Uterus (tissue), 4 donors: ENCODE measurements at places on chromosomes 16 and 17. TPM values are rescaled to one million over a fixed set of nuclear protein-coding genes. Genes with fewer than 3 reads are reported as not detected.

The SPNS3 gene
- total RNA-seq: not detected

DNA sequence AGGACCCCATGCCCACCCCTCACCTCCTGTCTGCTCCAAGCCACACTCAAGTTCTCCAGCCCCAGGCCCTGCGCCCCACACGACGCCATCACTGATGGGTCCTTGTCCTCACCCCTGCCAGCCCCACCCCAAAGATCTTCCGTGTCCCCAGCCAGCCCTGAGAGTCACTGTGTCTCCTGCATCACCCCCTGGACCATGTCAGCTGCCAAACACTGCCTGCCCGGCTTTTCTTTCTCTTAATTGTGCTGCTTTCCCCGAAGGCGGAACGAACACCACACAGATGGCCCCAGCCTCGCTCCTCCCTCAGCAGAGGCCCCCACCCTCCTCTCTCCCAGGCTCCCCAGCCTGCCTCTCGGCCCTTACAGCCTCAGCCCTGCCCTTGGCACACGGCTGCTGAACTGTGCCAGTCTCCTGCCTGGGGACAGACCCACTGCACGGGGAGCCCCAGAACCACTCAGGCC lies 4.8 kb upstream of the GAA start:
- no peaks in the 10 kb centered on the region for H3K36me3 ChIP-seq
- H3K4me1 ChIP-seq: no peaks in the 10 kb centered on the region
- no peaks in the 10 kb centered on the region for H3K27me3 ChIP-seq
- no peak for DNase-seq
- no peak overlapping the region for H3K4me3 ChIP-seq

GRCh38 chr16:53131363-53132071 lies 76.7 kb downstream of the CHD9 start:
- no peaks in the 10 kb centered on the region for H3K36me3 ChIP-seq
- peak overlapping the region; percentile 91 for H3K27ac ChIP-seq
- H3K4me3 ChIP-seq: peak overlapping the region; percentile 80
- H3K27me3 ChIP-seq: no peaks in the 10 kb centered on the region
- DNase-seq: peak; percentile 65

- DNase-seq: no peak
- no peak overlapping the region for H3K4me3 ChIP-seq
- no peaks in the 10 kb centered on the region for H3K36me3 ChIP-seq
- no peaks in the 10 kb centered on the region for H3K27me3 ChIP-seq
- no peaks in the 10 kb centered on the region for H3K4me1 ChIP-seq
These were observed 61.1 kb downstream of the SOCS1 start for GRCh38 chr16:11194913-11195312.

The DNASE1L2 gene
- total RNA-seq: not detected

DNA sequence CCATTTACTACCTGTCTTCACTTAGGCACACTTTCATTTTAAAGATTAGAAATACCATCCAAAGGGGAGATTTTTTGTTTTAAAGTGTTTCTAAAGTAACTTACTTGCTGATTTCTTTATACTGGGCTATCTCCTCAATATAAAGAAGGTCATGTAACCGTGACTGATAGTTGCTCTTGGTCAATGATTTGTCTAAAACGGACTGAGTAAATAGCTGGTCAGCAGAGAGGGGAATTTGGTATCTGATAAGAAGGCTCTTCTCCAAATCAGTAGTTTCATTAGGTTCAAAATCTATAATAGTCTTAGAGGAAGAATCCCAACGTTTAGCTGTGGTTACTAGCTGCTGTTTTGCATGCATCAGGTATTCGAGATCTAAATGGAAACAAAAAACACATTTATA lies 66.4 kb downstream of the HELZ start:
- H3K36me3 ChIP-seq: no peaks in the 10 kb centered on the region
- H3K4me1 ChIP-seq: no peaks in the 10 kb centered on the region
- no peak overlapping the region for H3K27ac ChIP-seq
- DNase-seq: no peak

DNA sequence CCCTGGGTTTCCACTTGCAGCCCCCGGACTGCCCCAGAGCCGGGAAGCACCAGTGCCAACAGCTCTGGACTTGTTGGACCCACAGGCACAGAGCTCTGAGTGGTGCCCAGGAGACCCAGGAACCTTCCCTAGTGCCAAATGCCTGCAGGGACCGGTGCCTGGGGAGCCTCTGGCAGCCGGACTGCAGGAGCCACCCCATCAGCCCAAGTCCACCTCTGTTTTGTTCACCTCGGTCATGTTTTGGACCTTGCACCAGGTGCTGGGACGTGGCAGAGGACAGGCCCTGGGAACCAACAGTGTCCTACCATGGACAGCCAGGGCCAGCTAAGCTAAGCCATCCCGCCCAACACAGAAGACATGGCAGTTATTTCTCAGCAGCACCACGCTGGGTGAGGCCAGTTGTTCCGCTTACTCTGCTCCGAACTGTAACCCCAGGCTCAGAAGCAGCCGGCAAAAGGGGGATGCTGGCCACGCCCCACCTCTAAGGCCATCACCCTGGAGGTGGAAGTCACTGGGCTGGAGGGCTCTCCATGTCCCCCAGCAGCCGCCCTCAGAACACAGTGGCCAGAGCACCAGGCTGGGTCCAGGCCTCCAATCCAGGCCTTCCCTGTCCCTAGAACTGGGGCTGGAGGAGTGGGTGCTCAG lies 79.8 kb downstream of the AMFR start:
- H3K36me3 ChIP-seq: no peaks in the 10 kb centered on the region
- no peak for DNase-seq
- H3K27ac ChIP-seq: no peak overlapping the region
- no peaks in the 10 kb centered on the region for H3K4me1 ChIP-seq
- H3K27me3 ChIP-seq: no peaks in the 10 kb centered on the region

The KRT20 gene
- total RNA-seq: 0.26 TPM

The TBX2 gene
- 40.5 TPM for total RNA-seq

DNA sequence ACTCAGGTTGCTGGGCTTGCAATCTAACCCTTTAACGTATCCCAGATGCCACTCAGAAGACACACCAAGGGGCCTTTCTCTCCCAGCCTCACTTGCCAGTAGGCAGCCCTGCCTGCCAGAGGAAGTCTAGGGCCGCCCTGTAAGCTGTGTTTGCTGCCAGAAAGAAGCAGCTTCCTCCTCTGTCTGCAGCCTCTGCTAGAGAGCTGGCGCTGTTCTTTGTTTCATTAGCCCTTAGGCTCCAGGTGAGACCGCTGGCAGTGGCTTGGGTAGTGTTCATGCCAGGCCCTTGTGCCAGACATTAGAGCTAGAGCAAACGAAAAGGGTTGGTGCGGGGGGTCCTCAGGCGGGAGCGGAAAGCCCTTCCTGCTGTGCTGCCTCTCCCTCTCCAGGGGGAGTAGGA lies 8.9 kb downstream of the CTRL start:
- H3K27me3 ChIP-seq: no peaks in the 10 kb centered on the region
- no peak overlapping the region for H3K4me3 ChIP-seq
- H3K36me3 ChIP-seq: no peaks in the 10 kb centered on the region
- peaks cover 3% of the 10 kb centered on the region for H3K4me1 ChIP-seq

The SLC5A10 gene
- total RNA-seq: not detected

The MEFV gene
- total RNA-seq: 1.3 TPM

The TBX21 gene
- total RNA-seq: not detected

GRCh38 chr17:48457080-48457836 lies 27.2 kb upstream of the SKAP1 start:
- peak; percentile 30 for DNase-seq
- H3K4me1 ChIP-seq: no peaks in the 10 kb centered on the region
- H3K27ac ChIP-seq: no peak overlapping the region
- H3K4me3 ChIP-seq: no peak overlapping the region

The RRAD gene
- 7.5 TPM for total RNA-seq

The ARL5C gene
- total RNA-seq: not detected

DNA sequence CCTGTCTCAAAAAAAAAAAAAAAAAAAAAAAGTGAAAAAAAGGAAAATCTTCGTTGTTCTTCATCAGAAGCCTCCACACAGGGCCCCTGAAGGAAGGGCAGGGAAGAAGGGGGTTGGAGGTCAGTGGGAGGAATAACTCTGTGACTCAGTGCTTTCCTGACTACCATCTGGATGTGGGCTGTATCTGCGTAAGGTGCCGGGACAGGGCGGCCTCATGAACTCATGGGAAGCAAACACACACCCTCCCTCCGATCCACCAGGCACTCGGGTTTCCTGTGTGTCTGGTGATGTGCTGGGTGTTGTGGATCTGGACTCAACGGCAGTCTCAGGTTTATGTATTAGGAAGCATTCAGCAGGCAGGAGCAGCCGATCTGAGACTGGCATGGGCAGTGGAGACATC lies 691.6 kb downstream of the WWOX start:
- no peak overlapping the region for H3K4me3 ChIP-seq
- DNase-seq: no peak
- H3K27me3 ChIP-seq: no peaks in the 10 kb centered on the region
- H3K4me1 ChIP-seq: no peaks in the 10 kb centered on the region

DNA sequence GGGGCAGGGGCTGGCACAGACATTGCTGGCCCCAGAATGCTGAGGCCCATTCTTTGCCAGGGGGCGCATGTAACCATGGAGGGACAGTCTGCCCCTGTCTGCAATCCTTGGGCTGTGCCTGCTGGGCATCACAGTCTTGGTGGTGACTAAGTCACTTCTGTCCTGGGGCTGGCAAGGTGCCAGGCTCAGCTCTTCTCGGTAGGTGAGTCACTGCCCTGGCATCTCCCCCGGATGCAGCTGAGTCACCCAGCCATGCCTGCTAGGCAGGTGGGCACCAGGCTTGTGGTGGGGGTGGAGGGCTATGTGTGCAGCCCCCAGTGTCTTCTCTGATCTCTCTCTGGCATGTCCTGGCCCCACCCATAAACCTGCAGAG lies 5.6 kb downstream of the RARA start:
- H3K4me3 ChIP-seq: no peak overlapping the region
- no peaks in the 10 kb centered on the region for H3K36me3 ChIP-seq
- peak overlapping the region; percentile 29 for H3K27ac ChIP-seq
- peak; percentile 87 for DNase-seq
- H3K4me1 ChIP-seq: peaks cover 12% of the 10 kb centered on the region

DNA sequence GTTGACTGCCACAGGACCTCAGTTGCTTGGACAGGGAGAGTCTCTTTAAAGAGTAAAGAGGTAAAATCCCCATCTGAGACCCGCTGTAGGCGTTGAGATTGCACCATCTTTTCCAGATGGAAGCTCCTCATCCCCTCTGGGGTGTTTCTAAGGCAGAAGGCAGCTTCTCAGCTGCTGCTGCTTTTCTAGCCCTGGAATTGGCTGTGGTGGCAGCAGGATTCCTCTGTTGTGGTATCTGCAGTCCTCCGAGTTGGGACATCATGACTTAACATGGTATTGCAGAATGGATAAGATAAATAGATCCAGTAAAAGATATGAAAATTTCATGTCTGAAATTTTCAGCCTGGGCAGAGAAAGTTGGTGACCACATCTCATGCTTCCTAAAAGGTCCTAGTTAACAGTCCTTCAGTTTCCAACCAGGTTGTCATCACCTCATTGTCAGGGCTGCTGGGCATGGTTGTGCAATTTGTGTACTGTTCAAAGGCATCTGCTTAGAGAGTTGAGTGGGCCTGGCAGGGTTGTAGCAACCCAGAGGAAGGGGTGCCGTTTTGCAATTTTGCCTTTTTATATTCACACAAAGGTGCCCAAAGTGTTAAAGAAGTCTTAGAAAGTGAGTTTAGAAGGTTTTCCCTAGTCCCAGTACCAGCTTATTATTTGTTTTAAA lies 150.4 kb downstream of the SPECC1 start:
- no peak for DNase-seq
- H3K36me3 ChIP-seq: no peaks in the 10 kb centered on the region

The RGS11 gene
- total RNA-seq: 1.1 TPM

DNA sequence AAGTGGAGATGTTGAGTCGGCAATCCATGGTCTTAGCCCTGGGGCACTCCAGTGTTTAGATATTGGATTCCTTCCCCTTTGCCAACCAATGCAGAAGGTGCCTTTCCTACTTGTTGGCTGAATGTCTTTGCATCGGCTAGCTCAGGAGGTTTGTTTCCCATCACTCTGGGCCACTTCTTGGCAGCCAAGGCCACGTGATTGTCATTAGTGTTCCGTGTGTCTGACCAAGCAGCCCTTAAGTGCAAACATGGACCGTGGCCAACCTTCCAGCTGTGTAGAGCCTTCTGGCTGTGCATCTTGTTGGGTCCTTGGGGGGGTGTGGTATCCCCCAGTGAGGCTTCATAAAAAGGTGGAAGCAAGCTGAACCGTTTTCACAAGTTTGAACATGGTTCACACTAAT lies 66.0 kb downstream of the GNAO1 start:
- H3K4me3 ChIP-seq: no peak overlapping the region
- no peak for DNase-seq
- no peaks in the 10 kb centered on the region for H3K27me3 ChIP-seq

- H3K27me3 ChIP-seq: no peaks in the 10 kb centered on the region
- H3K27ac ChIP-seq: no peak overlapping the region
- H3K36me3 ChIP-seq: no peaks in the 10 kb centered on the region
These were observed 21.8 kb downstream of the KATNB1 start for GRCh38 chr16:57757326-57757786.

- H3K4me3 ChIP-seq: no peak overlapping the region
- H3K36me3 ChIP-seq: no peaks in the 10 kb centered on the region
- no peaks in the 10 kb centered on the region for H3K4me1 ChIP-seq
- H3K27me3 ChIP-seq: no peaks in the 10 kb centered on the region
- no peak overlapping the region for H3K27ac ChIP-seq
These were observed 51.6 kb upstream of the CRISPLD2 start for GRCh38 chr16:84768061-84768807.

- H3K4me1 ChIP-seq: no peaks in the 10 kb centered on the region
- H3K27me3 ChIP-seq: no peaks in the 10 kb centered on the region
- no peak overlapping the region for H3K27ac ChIP-seq
- H3K36me3 ChIP-seq: no peaks in the 10 kb centered on the region
These were observed 204.8 kb downstream of the FTO start for GRCh38 chr16:53908731-53909130.

GRCh38 chr16:27251541-27252205 lies 16.9 kb downstream of the NSMCE1 start:
- H3K27ac ChIP-seq: no peak overlapping the region
- H3K4me3 ChIP-seq: no peak overlapping the region
- H3K4me1 ChIP-seq: no peaks in the 10 kb centered on the region
- H3K27me3 ChIP-seq: no peaks in the 10 kb centered on the region
- DNase-seq: no peak
- H3K36me3 ChIP-seq: no peaks in the 10 kb centered on the region

The NPIPA8 gene
- 5.1 TPM for total RNA-seq

The MEIOB gene
- total RNA-seq: not detected
